NCI-H2107 (cell line): ENCODE measurements at places on chromosomes 11 and 22.
A peak's percentile ranks its signal among the peaks of the same experiment; 100 is the strongest.

DNA sequence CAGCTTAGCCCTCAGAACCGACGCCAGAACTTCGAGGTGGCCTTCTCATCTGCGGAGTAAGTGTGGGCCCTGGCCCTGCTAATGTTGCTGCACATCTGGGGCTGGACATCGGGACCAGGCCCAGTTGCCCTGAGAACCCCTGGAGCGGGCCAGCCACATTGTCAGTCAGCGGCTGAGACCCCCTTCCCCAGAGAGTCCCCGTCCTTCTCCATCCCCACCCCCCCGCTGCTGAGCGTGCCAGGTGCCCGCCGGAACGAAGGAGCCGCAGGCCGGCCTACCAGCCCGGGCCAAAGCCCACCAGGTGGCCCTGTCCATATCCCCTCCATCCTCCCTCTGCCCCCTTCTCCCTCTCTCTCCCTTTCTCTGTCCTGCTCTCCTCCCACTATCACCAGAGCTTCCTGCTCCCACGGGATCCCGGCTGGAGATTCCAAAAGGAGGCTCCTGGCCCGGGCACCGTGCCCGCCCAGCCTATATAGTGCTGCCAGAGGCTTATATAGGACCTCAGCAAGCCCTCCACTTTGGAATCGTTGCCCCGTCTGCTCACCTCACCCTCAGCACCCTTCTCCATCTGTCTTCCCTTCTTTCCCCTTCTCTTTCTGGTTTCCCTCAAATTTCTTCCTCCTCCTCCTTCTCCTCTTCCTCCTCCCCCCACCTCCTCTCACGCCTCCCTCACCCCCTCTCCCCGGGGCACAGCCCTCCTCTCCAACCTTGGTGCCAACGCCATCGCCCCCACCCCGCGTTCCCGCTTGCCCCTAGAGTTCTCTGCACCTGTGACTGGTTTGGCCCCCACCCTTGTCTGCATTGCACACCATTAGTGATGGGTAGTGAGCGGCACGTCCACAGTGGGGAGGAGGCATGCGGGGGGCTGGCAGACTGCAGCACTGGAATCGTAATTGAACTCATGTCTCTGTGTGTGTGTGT, 7.3 kb downstream of the SELENOM start:
- DNase-seq = no peak

DNA sequence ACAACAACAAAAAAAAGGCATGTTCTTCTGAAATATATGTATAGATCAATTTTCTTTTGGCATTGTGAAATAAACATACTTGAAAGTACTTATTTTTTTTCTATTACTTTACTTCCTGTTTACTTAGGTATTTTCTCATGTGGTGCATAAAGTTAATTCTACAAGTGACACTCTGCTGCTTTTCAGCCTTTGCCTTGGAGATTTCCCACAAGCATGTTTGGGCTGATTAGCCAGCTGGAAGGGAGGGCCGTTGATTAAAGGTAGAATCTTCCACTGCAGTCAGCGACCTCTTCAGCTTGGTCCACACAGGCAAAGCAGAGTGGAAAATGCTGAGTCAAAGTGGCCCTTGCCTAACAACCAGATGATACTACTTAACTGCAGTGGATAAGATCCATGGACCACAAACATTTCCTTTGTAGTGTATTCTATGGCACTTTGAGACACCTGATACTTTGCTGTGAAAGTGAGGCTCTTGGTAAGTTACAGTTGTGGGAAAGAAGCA, 176.0 kb downstream of the ARHGAP42 start:
- DNase-seq = no peak

GRCh38 chr11:129595038-129595962, 219.7 kb downstream of the BARX2 start:
- DNase-seq = no peak

DNA sequence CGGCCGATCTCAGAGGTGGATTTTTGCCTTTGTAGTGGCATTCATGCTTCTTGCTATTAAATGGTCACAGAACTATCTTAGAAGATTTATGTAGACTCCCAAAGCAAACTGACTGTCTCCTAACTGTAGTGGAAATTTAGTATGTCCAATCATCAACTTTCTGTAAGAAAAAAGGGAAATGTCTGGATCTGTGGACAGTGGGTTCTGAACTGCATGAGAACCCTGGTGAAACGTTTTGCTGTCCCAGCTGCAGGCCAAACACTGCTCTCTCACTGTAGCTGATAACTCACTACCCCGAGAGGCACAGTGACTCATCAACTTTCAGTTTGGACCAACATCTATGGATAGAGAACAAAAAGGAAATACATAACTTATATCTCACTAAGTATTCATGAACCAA, 387.1 kb downstream of the SOX6 start:
- no peak for DNase-seq

- no peak for DNase-seq
Measured at GRCh38 chr11:126521196-126521595, 165.7 kb downstream of the ST3GAL4 start.

DNA sequence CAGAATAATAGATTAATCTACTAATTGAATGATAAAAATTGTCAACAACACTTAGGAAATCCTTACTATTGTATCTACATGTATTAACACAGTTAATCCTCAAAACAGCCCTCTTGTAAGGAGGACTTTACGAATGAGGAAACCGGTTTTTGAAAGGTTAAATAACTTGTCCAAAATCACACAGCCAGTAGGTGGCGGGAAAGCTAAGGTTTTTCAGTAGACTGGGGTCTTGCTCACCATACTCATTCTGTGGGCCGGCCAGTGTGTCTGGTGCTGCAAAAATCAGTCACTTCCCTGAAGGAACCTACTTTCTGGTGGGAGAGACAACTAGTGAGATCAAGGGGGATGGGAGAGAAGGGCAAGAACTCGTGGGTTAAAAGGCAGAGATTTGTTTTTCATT, 3.8 kb downstream of the DCPS start:
- DNase-seq = no peak

DNA sequence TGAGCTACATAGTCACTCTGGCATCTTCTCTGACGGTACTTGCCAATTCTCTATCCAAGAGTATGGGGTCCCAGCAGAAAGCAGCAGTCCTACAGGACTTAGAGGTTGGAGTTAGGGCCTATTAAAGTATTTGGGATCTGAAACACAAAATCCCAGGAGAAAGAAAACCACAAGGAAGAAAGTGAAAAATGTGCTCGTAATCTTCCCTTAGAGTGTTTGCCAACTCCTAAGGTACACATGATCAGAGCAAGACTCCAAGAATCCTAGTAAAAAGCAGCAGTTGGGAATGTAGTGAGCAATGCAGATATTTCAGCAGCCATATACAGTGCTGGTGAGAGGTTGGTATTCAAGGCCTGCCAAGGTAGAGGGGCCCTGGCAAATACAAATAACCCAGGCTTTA, 71.6 kb downstream of the EXT2 start:
- DNase-seq = no peak

GRCh38 chr11:85596886-85597285, 30.3 kb downstream of the DLG2 start:
- no peak for DNase-seq

DNA sequence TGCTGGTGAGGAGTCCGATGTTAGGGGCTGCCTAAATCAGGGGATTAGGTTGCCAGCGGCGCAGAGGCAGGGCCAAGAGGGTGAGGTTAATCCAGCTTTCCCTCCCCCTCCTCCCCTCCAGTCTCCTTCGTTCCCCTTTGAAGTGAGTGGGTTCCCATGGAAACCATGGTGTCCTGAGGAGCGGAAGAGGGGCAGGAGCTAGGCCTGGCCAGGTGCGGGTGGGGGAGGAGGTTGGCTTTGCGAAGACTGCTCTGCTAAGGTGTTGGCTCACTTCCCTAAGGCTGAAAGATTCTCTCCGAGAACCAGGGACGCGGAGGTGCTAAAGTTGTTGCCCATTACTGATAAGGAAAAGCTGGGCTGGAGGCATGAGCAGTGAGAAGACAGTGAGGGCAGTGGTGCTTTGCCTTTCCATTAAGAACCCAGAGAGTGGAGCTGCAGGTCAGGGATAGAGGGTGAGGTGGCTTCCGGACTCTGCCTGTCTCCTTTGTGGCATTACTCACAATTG, 124.6 kb downstream of the FEZ1 start:
- DNase-seq = no peak

DNA sequence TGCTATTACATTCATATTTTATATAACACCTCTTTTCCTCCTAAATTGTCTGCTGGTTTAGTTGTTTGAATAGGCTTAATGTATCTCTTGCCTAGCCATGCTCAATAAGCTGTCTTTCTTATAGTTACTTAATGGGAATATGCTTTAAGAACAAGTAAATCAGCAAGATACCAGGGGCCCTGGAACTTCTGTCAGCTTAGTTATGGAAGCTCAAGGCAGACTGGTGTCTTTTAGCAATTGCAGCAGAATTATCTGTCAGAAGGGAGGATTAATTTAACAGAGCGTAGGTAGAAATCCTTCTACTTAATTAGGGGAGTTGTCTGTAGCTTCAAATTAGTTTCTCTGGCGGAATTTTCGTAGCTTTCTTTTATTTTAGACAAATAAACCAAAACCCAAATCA, 94.9 kb downstream of the C11orf91 start:
- no peak for DNase-seq

DNA sequence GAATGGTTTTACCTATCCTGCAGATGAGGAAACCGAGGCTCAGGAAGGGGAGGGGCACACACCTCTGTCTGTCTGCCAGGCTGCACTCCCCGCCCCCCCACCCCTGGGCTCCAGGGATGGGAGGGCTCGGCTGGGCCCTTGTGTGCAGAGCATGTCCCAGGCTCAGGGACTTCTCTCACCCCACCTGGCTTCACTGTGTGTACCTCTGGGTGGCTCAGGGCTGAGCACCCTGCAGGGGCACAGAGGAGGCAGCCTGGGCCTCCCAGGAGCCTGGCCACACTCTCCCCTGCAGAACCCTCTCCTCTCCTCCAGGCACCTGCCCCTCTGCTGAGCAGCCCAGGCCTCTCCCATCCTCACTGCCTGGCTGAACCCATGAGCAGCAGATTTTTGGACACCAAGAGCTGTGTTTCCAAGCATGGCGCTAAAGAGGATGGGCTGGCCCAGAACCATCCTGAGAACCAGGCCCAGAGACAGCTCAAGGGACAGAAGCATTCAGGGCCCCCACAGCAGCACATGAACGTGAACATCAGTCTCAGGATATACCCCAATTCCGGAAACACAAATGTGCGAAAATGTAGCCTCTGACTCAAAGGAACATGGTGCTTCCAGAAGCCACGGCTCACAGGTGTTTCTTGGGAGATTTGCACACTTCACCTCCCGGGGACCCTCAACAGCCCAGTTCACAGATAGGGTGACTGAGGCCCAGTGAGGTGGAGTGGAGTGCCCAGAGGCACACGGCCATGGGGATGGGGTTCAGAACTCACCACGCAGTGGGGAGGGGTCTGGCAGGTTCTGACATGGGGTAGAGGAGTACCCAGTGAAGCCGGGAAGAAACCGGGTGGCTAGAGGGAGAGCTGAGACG, 10.5 kb downstream of the EMID1 start:
- DNase-seq = no peak

DNA sequence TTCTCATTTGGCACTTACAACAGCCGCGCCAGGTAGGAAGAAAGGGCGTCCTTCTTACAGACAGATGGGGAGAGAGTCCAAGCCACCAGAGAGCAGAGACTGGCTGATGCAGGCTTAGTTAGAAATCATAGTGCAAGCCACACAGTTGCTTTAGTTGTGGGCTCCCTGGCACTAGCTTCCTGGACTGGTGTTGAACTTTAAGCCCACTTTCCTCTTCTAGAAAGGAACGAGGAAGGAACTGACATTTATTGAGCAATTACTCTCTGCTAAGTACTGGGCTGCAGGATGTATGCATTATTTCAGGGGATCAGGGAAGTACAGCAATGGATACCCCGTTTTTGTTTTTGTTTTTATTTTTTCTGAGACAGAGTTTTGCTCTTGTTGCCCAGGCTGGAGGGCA, 3.0 kb downstream of the BACE1 start:
- no peak for DNase-seq

DNA sequence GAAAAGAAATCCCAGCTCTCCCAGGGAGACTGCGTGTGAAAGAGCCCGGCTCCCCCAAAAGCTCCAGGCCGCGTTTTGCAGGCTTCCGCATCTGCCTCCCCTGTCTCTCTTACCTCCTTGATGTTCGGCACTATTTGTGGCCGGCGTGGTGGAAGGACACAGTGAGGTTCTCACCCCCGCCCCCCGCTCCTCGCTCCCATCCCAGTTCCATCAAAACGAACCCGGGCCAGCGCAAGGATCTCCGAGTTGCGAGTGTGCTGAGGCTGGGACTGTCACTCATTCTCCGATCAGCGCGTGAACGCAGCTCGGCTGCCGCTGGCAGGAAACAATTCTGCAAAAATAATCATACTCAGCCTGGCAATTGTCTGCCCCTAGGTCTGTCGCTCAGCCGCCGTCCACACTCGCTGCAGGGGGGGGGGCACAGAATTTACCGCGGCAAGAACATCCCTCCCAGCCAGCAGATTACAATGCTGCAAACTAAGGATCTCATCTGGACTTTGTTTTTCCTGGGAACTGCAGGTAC, at the start of gene NCAM1:
NCAM1 (plus strand) TSS at position 275 of the 523 bp plus-strand sequence.
- DNase-seq = peak; percentile 69

DNA sequence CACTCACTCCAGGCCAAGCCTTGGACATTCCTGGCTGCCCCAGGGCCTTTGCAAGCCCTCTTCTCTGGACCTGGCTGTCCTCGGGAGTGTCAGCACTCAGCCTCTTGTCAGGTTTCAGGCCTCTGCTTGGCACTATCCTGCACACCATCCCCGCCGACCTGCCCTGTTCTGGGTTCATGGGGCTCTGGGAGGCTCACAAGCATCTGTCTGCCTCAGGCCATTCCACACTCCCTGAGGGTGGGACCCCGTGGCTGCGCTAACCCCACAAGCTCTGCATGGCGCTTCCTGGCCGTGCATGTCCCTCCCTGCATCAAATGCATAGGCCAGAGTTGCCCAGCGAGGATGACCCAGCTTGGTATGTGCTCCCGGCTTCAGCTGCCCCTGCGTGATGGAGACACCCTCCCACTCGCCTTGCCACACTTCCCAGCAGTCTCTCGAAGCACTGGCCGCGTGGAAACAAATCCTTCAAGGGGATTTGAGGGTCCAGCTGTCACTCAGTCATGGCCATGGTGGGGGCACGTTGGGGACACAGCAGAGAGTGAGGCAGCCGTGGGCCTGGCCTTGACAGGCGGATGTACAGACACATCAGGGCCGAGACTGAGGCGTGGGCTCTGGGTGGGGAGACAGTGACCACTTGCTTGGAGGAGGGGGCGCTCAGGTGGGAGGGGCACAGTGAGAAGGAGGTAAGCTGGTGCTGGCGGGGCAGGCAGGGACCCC, 87.3 kb downstream of the KCNQ1 start:
- DNase-seq = no peak
